Stimulated activated CD8-positive, alpha-beta memory T cell treated with anti-CD3 and anti-CD28 coated beads, Interleukin-4, amount 100 ng/mL, for 24 hours (primary cell): ENCODE measurements at places on chromosomes 3 and 15.
A peak's percentile ranks its signal among the peaks of the same experiment; 100 is the strongest.

DNA sequence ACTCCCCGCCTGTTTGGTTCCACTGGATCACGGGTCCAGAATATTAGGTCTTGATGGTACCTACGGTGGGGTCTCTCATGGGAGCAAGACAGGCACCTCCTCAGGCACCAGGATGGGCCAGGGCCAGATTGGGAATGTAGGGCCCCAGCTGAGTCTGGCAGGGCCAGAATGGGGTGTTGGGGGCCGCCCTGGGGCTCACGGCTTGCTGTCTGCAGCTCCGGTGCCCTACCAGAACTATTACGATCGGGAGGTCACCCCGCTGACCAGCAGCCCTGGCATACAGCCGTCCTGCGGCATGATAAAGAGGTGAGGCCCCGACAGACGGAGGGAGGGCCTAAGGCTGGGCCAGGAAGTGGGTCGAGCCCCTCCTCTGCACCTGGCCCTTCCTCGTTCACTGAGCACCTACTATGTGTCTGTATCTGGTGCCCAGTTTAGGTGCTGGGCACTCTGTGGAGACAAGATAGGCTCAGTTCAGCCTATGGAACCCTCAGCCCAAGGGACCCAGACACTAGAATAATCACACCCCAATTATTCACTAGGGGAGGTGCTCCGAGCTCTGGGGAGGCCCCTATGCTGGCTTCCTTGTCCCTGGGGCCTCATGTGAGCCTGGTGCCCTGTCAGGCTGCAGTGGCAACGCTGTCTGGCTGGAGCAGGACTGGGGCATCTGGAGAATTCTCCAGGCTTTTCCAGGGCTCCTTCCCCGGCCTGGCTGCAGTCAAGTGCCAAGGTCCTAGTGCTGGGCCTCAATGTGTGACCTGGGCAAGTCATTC, 37.9 kb downstream of the PSTPIP1 start:
- DNase-seq, result no peak

GRCh38 chr3:188906236-188906635, 265.5 kb upstream of the TPRG1 start:
- no peak for DNase-seq

DNA sequence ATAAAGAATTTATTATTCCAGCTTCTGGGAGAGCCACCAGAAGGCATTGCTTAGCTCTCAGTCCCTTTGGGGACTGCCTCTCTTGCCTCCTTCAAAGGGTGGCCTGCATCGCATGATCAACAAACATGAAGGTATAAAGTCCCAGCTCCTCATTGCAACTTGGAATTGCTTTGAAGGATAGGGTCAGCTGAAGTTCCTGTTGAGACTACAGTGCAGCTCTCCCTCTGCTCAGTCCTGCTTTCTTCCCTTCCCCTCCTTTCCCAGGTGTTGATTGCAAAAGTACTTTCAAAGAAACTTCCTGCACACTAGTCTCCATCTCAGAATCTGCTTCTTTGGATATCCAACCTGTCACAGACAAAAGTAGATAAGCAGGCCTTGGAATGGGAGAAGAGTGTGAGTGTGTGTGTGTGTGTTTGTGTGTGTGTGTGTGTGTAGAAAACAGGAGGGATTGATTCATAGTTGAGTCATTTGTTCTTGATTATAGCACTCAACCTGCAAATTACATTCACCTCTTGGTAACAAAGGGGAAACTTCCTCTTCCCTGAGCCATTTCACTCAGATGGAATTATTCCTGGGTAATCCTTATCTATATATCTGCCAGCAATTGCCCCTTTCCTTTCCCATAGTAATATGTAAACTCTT, 13.7 kb downstream of the CCR8 start:
- DNase-seq, result no peak

DNA sequence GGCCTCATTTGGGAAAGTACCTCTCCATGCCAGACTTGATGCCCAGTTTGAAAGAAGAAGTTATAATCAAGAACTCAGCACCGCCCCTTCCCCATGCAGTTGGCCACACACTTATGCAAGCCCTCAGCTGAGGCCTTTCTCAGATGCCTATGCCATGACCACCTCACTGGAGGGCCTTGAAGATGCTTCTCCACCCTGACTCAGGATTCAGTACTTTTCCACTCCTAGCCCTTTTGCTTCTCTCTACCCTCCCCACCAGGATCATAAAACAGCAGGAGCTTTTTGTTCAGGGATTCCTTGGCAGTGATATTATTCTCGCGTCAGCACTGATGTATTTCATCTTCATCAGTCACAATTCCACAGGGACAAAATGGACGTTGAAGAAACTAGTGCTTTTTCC, 313.5 kb downstream of the PYDC2 start:
- no peak for DNase-seq

GRCh38 chr15:84669726-84670125, 11.7 kb upstream of the NMB start:
- DNase-seq, result peak; percentile 42

GRCh38 chr3:190012784-190013183, 107.9 kb downstream of the P3H2 start:
- DNase-seq, result no peak

- DNase-seq, result no peak
Observed at GRCh38 chr3:128411574-128412064, 55.1 kb downstream of the DNAJB8 start.

GRCh38 chr3:126750756-126751121, 46.7 kb downstream of the CHCHD6 start:
- no peak for DNase-seq

DNA sequence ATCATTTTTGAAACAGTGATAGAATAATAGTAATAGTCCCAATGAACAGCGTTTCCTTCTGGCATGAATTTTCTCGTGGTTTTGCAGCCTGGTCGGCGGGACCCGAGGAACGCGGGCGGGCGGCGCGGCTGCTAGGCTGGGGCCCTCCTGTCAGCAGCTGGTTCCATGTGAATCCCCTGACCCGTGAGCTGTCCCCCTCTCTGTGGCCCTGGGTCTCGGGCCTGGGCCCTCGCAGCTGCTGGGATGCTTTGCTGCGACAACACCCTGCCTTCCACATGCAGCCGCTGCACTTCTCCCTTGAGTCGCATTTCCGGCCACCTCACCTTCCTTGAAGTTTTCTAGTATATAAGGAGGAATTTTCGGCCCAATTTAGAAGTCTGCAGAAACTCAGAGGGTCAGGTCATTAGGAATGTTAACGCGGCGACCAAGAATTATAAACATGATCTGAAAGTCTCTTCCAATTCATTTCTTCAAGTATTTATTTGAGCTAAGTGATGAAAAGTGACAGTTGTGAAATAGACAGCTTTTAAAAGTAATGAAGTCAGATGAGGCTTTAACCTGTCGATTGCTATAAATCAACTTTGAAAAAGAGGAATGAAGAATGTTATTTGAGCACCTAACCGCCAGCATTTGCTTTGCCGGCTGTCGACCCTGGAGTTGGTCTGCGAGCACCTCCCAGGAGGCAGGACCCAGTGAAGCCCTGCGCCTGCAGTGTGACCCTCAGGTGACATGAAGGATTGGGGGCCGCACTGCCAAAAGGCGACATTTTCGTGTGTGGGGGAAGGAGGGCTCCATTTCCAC, 27.7 kb downstream of the NR2F2 start:
- DNase-seq, result no peak

DNA sequence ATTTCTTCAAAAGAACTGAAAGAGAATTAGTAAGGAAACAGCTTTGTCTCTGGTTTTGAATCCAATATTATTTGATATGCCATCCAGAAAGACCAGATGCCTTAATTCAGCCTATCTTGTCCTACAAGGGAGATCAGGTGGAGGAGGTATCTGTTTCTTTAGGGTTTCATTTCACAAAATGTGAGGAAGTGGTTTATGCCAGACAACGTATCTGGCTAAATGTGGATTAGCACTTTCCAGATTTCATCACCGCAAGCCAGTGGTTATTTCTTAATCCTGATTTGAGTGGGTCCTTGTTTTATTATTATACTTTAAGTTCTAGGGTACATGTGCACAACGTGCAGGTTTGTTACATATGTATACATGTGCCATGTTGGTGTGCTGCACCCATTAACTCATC, 271.1 kb downstream of the EBLN2 start:
- no peak for DNase-seq

- DNase-seq, result no peak
Observed at GRCh38 chr3:46271209-46271745, 29.0 kb downstream of the CCR3 start.

GRCh38 chr3:116743062-116743461, 33.5 kb downstream of the TUSC7 start:
- no peak for DNase-seq

GRCh38 chr3:187293516-187294430, 2.2 kb upstream of the MASP1 start:
- DNase-seq, result no peak

GRCh38 chr15:99446565-99447496, 119.0 kb upstream of the MEF2A start:
- no peak for DNase-seq

DNA sequence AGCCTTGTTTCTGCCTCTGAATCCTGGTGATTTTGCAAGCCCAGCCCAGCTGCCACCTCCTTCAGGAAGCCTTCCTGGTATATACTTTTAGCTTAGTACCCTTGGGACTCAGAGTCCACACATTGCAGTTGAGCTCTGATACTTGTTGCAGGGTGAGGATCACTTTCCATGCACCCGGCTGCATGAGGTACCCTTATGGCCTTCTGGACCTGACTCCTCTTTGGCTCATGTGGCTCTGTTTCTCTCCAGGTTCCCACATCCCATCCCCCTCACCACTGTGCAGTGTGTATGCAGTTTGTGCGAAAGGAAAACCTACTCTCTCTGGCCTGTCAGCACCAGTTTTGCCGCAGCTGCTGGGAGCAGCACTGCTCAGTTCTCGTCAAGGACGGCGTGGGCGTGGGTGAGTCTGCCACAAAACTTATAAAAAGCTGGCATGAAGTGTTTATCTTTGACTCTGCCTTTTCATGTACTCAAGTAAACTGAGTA, 23.1 kb upstream of the P4HTM start:
- DNase-seq, result no peak

- no peak for DNase-seq
Observed at GRCh38 chr15:77753281-77753873, 120.7 kb upstream of the LINGO1 start.
